ENCODE measurements at places on chromosomes 2 and 18. TPM values are rescaled to one million over a fixed set of nuclear protein-coding genes. Genes with fewer than 3 reads are reported as not detected.

GRCh38 chr2:232405943-232406510, 617 bp upstream of the ALPG start:
- no peak for DNase-seq

DNA sequence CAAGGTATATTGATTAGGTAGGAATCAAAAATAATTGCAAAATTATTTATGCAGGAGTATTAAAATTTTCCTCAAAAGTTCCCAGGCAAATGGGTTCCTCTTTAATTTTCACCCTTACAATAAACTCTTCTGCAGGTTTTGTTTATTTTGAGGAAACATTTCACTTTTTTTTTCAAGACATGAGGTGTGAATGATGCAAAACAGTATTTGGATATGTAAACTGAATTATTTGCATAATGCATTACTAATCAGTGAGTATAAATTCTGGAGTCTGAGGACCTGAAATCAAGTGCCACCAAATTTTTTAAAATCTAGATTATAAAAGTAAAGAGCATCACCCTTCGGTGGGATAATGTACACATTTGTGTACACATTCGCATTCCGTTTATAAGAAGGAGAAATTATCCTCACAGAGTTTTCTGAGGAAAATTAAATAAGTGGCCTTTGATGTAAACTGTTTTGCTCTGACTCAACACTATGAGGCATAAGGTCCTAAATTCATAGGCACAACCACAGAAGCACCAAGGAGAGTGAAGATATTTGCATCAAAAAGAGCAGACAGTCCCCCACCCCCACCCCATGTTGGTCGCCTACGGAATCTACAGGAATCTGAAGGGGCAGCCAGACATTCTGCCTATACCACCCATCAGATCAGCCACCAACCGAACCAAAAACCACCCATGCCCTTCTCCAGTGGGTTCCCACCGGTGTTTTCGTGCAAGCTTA, 33.1 kb downstream of the BCL11A start:
- DNase-seq = no peak

GRCh38 chr18:60905699-60906098, 427.5 kb upstream of the CDH20 start:
- no peak for DNase-seq

DNA sequence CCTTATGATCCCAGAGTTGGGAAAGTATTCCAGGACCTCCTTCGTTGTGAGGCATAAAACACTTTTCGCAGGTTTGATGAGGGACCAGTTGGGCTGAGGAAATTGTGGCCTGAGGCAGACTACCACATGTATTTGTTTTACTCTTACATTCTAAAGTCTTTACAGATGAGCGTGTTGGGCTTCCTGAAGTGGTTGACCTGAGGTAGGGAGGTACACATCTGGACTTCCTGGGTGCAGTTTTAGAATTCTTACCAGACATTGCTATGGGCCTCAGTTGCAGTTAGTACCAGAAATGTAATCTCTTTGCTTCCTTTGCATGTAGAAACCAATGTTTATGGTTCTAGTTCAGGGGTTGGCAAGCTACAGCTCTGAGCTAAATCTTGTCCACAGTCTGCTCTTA, 48.7 kb downstream of the COA5 start:
- no peak for DNase-seq

GRCh38 chr2:239253264-239253663, 147.6 kb downstream of the HDAC4 start:
- DNase-seq = no peak

DNA sequence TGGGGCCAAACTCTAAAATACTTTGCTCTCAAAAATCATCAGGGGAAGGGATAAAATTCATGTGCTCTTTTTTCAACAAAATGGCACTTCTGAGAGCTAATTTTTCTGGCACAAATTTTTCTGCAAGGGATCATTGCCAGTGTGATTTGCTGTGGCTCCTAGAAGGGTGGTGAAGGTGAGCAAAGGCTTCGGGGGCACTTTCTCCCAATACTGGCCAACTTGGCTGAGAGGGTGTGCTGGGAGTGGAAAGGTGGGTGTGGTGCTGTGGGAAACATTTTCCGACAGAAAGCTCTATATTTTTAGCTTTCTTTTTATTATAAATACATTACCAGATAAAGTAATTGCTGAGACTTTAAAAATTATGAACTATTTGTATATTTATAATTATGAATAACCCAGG, 419 bp downstream of the SMYD1 start:
- no peak for DNase-seq

DNA sequence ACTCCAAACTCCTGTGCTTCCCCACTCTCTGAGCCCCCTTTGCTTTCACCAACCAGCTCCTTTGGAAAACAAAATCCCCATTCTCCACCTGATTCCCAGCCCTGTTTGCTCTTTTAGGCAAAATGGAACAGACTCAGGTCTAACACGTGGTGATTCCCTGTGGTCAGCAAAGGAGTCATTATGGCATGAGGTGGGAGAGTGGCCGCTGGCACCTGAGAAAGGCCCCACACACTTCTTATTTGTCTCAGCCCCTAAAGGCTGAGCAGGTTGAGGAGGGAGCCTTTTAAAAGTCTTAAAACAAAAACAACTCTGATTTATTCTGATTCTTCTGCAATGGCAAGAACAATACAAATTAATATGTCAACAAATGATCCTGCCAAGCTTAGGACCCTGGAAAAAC, 401.2 kb downstream of the TNS1 start:
- no peak for DNase-seq

- no peak for DNase-seq
Measured at GRCh38 chr2:196601430-196602306, 37.8 kb upstream of the CCDC150 start.

- no peak for DNase-seq
Measured at GRCh38 chr2:152602750-152603149, 114.5 kb downstream of the PRPF40A start.

- no peak for DNase-seq
Measured at GRCh38 chr2:37831081-37831780, 93.9 kb upstream of the RMDN2 start.

DNA sequence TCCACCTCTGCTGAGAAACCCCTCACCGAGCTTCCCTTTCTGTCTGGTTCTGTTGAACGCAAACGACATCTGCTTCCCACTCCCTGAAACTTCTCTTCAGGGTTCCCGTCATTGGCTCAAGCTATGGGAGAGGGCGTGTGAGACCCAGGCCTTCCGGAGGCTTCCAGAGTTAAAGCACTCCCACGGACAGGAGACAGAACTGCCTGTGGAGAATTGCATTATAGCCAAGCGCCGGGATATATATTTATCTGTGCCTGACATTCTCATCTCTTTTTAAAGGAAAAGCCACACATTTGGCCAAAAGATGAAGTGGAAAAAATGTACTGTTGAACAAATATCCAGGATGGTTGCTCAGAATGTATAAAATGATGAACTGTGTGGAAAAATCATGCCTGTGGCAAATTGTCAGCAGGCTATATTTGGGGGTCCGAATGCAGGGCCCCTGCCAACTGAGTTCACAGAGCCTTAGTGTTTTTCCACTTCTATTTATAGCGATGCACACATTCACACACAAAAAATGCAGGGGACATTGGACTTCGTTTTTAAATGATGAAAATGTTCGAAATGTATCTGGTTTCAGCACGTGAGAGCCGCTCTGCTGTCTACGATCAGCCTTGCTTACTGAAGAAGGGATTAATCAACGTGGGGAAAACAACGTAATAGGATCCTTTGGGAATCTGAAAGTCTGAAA, 59.5 kb downstream of the E2F6 start:
- DNase-seq = no peak

GRCh38 chr2:28507796-28508764, 12.2 kb downstream of the PLB1 start:
- no peak for DNase-seq

DNA sequence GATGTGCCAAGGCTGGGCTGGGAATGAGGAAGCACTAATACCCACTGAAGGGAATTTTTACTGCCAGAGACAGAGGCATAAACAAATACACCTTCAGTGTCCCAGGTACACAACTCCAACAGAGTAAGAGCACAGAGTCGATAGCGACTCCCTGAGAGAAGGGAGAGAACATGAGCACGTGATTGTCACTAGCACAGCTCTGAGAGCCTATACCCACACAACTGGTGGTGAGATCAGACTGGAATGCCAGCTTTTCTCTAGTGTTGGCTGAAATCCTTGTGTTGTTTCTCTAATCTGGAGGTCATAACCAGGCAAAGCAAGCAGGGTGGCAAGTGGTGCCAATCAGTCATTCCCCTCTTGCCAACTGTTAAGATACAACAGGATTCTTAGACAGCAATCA, 377.2 kb downstream of the CNTNAP5 start:
- no peak for DNase-seq

DNA sequence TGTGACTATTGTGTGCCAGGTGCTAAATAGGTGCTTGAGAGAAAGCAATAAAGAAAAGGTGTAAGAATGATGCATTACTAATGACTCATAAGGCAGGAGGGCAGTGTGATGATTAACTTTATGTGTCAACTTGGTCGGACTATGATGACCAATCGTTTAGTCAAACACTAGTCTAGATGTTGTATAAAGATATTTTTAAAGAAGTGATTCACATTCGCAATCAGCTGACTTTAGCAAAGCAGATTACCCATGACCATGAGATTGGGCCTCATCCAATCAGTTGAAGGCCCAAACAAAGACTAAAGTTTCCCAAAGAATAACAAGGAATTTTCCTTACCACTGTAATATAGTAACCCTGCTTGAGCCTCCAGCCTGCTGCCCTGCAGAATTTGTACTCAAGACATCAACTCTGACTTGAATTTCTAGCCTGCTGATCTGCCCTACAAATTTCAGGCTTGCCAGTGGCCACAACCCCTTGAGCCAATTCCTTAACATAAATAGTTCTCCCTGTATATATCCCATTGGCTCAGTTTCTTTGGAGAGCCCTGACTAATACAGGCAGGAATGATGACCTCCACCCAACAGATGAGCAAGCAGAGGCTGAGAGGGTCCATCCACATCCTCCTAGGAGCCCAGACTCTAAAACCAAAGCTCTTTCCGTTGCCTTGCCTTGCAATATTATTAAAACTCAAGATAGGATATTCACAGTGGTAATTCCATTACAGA, 132.6 kb downstream of the ACTR3 start:
- DNase-seq = no peak

- DNase-seq = no peak
Measured at GRCh38 chr2:75986617-75987016, 275.9 kb upstream of the GCFC2 start.

DNA sequence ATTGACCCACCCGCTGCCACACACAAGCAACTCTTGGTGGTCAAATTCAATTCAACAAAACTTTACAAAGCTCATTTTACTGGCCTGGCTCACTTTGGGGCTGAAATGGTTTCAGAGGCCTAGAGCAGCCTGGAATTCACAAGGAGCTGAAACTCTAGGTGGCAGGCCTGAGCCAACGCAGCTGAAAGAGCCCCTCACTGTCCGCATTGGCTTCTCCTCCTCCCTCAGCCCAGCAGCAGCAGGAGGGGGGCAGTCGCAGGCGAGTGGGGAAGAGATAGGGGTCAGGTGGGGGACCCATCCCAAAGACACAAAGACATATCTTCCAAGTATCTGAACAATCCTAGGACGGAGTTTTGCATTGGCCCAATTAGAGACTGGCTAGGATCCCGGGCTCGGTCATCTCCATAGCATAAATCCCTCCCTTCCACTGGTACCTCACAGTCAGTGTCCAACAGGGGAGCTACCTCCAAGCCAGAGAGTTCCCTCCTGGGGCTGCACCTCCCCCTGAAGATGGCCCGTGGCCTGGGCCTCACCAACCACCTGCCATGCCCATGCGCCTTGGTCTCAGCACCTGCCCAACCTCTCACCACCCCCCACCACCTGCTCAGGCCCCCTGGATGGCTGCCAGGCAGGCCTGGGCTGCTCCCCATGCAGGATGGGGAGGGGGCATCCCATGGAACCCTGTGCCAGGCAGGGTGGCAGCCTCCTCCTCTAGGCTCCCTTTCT, 113.4 kb downstream of the ZBTB7C start:
- no peak for DNase-seq

- no peak for DNase-seq
Measured at GRCh38 chr2:231696004-231696367, 12.3 kb upstream of the PTMA start.

DNA sequence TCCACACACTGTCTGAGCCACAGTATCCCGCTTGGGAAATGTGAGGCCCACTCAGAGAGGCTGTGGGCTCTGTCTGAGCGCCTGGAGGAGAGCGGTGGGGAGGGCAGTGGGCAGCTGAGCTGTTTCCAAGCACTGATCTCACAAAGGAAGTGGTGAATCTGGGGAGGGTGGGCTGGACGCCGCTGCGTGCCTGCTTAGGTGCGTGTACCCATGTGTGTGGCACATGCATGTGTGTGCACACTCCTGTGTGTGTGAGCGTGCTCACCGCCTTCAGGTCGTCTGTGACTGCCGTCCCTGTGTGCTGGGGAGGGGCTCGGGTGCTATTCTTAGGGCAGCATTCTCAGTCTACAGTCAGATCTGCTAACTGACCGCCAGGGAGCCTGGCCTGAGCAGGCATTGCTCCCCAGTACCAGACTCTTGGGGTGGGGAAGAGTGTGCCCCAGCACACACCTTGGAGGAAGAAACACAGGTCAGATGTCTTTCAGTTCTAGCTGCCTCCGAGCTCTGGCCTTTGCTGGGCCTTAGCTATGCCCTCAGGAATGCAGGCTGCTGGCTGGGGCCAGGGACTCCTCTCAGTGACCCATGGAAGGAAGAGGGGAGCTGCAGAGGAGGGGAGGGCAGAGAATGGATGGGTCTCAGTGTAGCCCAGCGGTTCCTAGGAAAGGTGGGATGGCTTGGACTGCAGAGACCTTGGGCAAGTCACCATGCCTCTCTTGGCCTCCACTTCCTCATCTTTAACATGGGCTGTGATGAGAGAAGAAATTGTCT, 31.4 kb downstream of the KCNIP3 start:
- DNase-seq = no peak

The CD302 gene
- 0.34 TPM for polyA plus RNA-seq

The NCKAP5 gene
- not detected for polyA plus RNA-seq

The UGT1A5 gene
- polyA plus RNA-seq = not detected

The SP140 gene
- 10.4 TPM for polyA plus RNA-seq

The VWA3B gene
- polyA plus RNA-seq = 0.63 TPM

The GPR55 gene
- 3.1 TPM for polyA plus RNA-seq

The DSEL gene
- 4.5 TPM for polyA plus RNA-seq

The POU3F3 gene
- polyA plus RNA-seq = not detected

The CFAP65 gene
- polyA plus RNA-seq = not detected

The ERFE gene
- polyA plus RNA-seq = not detected

The SPC25 gene
- not detected for polyA plus RNA-seq

All from naive thymus-derived CD8-positive, alpha-beta T cell (primary cell).